Inflammatory macrophage treated with lipopolysaccharide for 4 hours (primary cell): ENCODE measurements at places on chromosomes 5 and 9.

DNA sequence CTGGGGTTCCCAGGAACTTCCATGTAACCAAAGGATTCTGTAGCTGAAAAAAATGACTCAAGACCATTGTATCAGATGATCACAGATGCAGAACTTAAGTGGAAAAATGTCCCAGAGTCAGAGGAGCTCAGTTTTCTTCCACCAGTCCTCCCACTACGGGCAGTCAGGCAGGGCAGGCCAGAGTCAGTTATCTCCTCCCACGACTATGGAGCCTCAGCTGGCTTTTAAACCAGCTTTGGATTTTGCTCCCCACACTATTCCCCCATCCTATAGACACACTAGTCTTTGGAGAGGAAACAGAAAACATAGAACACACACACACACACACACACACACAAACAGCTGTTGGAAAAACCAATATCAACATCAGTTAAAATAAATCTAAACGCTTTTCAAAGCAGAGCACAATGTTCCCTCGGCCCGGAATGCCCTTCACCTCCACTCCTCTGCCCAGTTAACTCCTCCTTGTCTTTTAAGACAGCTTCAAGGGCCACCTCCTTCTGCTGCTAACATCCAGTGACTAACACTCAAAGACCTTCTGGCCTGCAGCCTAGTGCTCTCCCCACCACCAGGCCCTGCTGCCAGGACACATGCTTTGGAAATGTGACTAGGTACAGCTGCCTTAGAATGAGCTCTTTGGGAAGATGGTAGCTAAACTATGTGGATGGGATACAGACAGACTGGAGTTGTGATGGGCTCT is 56.8 kb downstream of the NIPAL4 start:
- no peak for DNase-seq

DNA sequence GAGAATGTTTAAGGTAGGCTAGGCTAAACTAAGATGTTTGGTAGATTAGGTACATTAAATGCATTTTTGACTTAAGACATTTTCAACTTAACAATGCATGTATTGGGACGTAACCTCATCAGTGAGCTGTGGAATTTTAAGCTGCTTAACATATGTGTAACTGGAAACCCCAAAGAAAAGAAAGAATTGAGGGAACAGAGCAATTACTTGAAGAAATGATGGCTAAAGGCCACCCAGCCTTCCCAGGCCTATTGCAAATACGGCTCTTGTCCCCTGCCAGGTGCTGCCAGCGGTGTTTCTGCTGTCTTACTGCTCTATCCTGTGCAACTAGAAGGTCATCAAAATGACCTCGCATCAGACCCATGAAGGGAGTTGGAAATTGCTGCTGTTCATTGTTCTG is 52.0 kb downstream of the RICTOR start:
- DNase-seq: no peak

DNA sequence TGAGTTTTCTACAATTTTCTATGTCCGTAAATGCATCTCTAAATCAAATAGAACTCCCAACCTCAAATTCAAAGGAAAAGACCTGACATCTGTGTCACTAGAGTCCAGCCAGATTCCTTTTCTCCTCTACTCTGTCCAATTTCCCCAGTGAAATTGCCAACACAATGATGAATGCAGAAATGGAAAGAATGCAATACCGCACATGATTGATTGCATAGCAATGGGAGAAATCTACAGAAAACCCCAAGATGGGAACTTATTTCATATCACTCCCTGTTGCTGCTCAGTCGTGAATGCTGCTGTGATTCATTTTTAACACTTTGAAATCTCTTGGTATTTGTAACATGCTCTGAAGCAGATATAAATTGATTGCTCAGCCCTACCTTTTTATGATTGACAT is 355.1 kb upstream of the TUSC1 start:
- no peak for DNase-seq

DNA sequence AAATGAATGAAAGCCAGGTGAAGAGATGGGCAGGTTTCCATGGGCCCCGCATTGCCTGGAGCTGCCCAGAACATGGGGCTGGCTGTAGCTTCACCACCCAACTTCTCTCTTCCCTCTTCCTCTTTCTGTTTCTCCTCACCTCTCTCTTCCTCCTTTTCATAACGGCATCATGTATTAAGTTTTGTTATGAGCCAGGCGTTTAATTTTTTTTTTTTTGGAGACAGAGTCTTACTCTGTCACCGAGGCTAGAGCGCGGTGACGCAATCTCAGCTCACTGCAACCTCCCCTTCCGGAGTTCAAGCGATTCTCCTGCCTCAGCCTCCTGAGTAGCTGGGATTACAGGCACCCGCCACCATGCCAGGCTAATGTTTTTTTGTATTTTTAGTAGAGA is 13.0 kb upstream of the SPINK4 start:
- DNase-seq: peak; percentile 97

DNA sequence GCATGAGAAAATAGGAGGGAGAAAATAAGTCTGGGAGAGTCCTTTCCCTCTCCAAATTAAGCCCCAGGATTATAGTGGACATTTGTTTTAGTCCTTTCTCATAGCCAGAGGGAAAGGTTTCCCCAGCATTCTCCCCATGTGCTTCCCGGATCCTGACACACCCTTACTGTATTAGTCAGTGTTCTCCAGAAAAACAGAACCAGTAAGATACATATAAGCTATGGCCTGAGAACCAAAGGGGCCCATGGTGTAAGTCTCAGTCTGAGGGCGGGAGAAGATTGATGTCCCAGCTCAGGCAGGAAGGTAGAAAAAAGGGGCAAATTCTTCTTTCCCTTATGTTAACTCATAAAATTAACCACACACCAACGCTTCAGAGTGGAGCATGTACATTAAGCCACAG is 25.6 kb upstream of the SPATA31D4 start:
- DNase-seq: no peak

GRCh38 chr9:104850786-104851545 is 77.0 kb downstream of the ABCA1 start:
- DNase-seq: peak; percentile 82

DNA sequence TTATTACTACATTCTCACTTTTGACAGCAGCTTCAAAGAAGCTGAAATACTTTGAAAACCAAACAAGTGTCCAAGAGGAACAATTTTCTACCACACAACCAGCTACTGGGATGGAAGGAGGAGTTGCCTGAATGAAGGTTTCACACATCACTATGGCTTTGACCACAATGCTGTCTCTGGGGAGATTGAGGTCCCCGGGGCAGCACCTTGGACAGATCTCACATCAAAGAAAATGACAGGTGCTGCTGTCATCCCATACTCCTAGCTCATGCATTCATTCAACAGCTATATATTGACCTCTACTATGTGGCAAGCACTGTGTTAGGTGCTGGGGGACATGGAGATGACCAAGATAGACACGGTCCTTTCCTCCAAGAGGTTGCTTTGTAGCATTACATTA is 233.2 kb upstream of the RASEF start:
- no peak for DNase-seq

GRCh38 chr5:144369006-144369405 is 198.3 kb downstream of the KCTD16 start:
- no peak for DNase-seq

DNA sequence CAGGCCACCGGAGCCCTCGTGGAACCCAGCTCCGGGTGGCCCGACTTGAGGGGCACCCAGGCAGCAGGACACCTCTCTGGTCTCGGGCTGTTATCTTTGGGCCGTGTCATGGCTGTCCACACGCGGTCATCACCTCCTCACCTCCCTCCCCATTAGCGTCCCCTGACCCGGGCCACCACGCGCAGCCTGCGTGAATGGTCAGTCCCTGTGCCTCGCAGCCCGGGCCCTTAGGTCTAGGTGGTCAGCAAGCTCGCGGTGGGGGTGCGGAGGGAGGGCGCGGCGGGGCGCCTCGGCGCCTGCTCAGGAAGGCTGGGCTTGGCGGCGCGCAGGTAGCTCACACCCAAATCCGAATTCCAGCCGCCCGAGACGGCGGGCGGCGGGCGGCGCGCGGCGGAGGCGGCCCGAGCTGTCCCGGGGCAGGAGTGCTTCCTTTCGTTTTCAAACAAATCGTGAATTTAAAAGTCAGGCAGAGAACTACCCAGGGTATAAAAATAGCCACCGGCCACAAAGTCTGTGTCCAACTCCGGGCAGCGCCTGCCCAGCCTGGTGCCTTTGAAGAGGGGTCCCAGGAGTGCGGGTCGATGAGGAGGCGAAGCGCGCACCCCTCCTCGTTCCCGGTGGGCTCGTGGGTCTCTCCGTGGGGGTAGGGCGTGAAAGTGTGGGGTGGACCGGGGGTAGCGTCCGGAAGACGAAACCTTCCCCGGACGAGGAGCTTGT is 1.0 kb upstream of the RXRA start:
- DNase-seq: peak; percentile 49

DNA sequence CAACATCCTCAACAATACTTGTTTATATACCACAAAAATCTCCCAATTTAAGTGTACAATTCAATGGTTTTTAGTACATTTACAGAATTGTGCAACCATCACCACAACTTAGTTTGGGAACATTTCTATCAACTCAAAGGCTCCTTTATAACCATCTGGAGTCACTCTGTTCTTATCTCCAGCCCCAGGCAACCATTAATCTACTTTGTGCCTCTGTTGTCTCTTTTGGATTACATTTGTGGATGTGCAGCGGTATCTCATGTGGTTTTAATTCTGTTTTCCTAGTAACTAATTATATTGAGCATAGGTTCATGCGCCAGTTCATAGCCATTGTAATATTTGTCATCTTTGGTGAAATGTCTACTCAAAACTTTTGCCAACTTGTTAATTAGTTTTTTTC is 14.4 kb downstream of the ADAMTS19 start:
- DNase-seq: no peak
